Right renal cortex interstitium (tissue), 3 donors: ENCODE measurements at places on chromosomes 13 and 19. TPM values are rescaled to one million over a fixed set of nuclear protein-coding genes. Genes with fewer than 3 reads are reported as not detected.

Gene BICRA
- polyA plus RNA-seq: 8.0 TPM

Gene GFY
- not detected for polyA plus RNA-seq

Gene JAK3
- 2.2 TPM for polyA plus RNA-seq

GRCh38 chr19:17686592-17687024 lies 1.5 kb downstream of the UNC13A start:
- DNase-seq: no peak

DNA sequence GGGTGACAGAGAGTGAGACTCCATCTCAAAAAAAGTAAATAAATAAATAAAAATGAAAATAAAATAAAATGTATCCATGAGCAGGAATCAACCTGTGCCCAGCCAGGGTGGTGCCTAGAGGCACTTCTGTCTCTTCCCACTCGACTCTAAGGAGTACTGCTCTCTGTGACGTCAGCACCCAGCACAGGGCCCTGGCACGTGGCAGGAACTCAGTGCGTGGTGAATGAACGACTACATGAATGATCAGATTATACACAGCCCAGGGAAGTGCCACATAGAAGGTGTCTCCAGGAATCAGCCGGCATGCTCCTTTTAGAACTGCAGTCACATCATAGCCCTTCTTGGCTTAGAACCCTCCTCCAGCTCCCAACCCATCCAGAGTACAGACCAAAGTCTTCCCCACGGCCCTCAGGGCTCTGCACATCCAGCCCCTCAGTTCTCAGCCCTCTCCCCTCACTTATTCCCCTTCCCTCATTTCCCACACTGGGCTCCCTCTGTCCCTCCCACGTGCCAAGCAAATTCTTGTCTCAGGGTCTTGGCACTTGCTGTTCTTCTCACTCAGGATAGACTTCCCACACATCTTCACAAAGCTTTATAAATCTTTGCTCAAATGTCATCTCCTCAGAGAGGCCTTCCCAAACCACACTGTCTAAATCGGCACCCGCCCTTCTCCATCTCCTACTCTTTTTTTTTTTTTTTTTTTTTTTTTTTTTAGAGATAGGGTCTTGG lies 4.2 kb downstream of the CLIP3 start:
- no peak for DNase-seq

Gene UPK1A
- 0.12 TPM for polyA plus RNA-seq

Gene KLF1
- polyA plus RNA-seq: 0.40 TPM

Gene PGLYRP1
- 0.67 TPM for polyA plus RNA-seq

- DNase-seq: no peak
Observed at GRCh38 chr19:41217741-41218140, 1.3 kb upstream of the AXL start.

GRCh38 chr13:77351315-77351714 lies 24.4 kb upstream of the MYCBP2 start:
- no peak for DNase-seq

GRCh38 chr13:44022196-44022595 lies 142.5 kb downstream of the LACC1 start:
- DNase-seq: no peak

DNA sequence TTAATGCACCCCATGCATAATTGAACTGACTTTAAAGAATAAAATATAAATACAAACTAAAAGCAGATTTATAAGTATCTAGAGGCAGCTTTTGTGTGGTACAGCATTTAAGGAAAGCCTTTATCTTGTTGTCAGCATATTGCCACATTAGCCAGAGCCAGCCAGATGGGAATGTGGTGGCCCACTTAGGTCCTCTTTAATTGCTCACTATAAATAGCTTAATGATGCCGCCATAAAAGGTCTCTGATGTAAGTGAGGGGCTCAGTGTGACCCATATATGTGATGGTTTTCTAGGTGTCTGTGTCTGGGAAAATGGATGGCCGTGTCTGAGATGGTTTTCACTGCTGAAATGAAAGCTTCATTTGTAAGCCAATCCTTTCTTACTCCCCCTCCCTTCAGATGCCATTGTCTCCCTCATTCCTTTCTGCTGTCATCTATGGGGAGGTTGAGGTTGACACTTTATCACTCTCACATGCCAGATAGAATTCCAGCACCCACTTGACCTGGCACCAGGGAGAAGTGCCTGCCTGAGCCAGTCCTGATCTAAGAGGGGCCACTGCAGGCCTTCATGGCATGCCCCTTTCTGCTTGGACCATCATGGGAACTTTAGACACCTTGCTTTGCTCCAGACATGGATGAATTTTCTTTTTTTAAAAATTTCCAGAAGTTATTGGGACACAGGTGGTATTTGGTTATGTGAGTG lies 135.3 kb downstream of the MTUS2 start:
- DNase-seq: no peak

Gene DPF1
- 1.1 TPM for polyA plus RNA-seq

DNA sequence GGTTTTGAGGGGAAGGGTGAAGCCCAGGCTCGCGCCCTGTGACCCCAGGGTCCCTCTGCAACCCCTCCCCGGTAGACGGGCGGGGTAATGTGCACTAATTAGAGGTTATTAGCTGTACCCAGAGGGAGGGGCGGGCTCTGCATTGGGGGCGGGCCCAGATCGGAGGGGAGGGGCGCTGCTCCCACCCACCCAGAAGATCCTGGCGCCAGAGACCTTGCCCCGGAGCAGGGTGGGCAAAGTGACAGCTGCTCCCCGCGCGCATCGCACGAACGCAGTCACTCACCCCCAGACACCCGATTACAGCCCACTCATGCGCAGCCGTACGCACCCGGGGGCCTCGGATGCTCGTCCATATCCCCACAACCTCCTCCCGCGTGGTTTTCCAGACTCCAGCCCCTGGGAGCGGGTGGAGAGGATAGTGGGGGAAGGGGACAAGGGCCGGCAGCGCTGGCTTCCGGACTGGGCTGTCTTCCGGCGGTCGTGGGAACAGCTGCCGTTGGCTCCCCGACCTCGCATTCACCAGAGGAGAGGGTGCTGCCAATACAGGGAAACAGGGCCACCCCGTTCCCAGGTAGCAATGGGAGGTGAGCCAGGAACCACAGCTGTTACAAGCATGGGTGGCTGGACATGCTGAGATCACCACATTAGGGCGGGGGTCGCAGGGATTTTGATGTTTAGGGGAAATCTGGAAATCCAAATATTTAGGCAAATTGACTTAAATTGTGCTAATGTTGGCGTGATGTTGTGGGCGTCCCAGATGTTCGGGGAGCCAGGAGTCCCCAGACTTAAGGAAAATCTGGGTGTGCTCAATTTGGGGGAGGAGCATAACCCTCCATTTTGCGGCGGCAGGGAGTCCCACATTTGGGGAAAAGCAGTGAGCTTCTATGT lies 2.9 kb upstream of the HOOK2 start:
- no peak for DNase-seq

DNA sequence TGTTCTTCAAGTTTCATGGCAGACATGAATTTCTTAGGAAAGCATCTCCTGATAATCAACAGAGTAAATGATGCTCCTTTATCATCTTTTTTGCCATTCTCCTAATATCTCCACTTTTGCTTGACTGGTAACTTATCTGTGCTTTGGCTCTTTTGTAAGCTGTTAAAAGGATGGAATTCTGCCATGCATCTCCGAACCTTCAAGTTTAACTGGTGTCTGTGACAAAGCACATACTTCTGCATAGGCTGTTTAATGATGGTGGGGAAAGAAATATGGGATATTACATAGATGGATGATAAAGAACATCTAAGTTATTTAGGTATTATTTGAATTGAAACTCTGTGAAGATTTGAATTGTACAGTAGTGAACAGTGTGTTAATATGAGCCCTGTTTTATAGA lies 866.9 kb upstream of the SLITRK1 start:
- no peak for DNase-seq

GRCh38 chr13:99005609-99006008 lies 27.7 kb upstream of the DOCK9 start:
- no peak for DNase-seq

Gene FCAR
- polyA plus RNA-seq: 0.37 TPM

Gene SELENOW
- 121 TPM for polyA plus RNA-seq

GRCh38 chr19:13461536-13461935 lies 44.7 kb downstream of the CACNA1A start:
- DNase-seq: no peak

- DNase-seq: no peak
Observed at GRCh38 chr13:36130552-36131221, 495 bp downstream of the DCLK1 start.
